ENCODE measurements at places on chromosomes 2 and 18.

DNA sequence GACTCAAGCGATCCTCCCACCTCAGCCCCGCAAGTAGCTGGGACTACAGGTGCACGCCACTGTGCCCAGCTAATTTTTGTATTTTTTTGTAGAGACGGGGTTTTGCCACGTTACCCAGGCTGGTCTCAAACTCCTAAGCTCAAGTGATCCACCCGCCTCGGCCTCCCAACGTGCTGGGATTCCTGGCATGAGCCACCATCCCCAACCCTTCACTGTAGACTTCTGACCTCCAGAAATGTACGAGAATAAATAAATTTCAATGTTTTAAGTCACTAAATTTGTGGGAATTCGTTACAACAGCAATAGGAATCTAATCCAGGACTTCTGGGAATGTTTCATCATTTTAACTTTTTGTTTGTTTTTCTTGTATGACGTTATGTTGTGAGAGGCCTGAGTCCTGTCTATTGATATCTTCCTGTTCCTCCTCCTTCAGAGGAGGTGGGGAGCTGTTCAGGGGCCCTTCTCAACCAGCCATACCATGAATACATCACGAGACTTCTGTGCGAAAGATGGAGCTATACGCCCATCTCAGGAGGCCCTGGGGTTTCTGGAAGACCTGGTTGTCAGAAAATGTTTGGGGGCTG lies 40.0 kb downstream of the TEX44 start:
- no peak for DNase-seq

DNA sequence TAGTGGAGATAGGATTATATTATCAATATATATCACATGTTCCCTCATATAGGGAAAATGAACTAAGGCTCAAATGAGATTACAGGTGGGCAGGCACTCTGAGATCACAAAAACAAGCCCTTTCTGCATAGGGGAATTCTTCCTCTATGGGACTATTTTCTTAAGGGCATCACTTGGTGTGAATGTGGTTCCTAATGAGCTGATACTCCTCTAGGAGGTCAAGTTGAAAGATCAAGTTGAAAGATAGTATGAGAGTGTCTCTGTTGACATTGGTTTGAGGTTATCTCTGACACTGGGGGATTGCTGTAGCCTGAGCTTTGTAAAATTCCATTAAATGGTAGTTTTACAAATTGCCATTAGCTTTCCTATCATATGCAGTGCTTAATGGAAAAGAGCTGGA lies 270.4 kb downstream of the PRKCE start:
- DNase-seq: no peak

GRCh38 chr2:43265001-43265400 lies 38.6 kb upstream of the ZFP36L2 start:
- DNase-seq: no peak

DNA sequence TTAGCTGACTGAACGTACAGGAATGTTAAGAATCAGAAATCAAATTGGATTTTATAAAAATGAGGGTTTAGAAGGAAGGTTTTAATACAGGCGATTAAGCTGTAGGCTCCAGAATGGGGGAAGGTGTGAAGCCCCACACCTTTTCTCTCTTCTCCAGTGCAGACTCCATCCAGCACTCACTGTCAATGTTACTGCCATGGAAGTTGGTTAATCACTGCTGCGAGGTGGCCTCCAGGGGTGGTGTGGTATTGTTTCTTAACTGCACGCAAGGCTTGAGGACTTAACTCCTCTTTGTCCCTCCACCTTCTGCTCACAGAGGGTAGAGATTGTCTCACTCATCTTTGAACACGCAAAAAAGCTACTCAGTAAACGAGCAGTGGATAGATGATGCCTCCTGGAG lies 26.9 kb upstream of the YWHAQ start:
- DNase-seq: no peak

DNA sequence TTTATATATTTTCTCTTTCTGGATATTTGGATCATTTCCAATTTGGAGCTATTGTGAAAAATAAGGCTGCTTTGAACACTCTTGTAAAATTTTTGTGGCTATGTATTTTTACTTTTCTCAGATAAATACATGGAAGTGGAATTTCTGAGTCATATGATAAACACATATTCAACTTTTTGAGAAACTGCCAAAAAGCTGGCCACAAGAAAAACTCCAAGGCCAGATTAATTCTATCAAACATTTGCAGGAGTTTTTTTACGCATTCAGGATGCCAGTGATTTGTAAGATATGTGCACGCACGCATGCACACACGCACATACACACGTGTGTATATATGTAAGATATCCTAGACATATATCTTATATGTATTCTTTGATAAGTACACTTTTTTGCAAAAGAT lies 477.5 kb upstream of the SPHKAP start:
- DNase-seq: peak; percentile 90

DNA sequence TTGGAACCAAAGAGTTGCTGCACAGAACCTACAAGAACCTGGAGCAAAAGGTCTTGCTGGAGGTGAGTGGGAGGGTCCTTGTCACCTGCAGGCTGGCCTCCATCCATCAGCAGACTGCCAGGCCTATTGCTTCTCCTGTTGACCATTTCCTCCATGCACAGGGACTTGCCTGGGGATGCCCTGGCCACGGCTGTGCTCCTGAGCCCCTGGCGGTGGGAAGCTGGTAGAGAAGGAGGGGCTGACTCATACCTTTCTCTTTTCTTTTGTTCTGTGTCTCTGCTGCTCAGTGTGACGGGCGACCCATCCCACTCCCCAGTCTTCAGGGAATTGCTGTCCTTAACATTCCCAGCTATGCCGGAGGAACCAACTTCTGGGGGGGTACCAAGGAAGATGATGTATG lies 102.6 kb downstream of the DGKD start:
- DNase-seq: no peak

- no peak for DNase-seq
Observed at GRCh38 chr2:165528691-165529090, 59.2 kb downstream of the CSRNP3 start.

DNA sequence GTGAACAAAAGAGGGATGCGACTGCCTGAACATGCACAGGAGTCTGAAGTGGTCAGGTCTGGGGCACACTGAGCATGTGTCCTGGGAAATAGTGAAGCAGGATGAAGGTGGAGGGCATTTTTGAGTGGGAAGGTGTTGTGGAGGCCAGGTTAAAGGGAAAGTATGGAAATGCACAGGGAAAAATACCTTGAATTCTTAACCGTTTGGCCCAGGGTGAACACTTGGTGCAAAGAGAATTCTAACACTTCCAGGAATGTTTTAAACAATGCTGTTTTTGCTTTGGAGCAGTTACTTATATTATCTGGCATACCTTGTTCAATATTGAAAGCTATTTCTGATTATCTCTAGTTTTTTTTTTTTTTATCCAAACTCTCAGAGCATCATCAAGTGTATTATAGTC lies 623.5 kb downstream of the DCC start:
- no peak for DNase-seq

DNA sequence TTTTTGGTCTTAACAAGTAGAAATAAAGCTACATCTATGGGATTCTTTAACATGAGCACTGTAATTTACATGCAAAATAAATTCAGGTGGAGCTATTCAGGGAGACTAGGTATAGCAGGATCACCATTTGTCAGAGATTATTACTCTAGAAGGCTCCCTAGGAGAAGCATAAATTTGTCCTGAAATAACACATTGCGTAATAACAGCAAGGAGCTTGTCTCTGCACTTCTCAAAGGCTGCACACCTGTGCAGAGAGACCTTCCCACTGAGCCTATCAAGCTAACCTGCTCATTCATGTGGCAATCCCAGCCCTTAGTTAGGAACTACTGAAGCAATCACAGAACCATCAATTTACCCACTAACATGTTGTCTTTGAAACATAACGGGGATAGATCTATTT lies 437.4 kb upstream of the MC4R start:
- DNase-seq: no peak

DNA sequence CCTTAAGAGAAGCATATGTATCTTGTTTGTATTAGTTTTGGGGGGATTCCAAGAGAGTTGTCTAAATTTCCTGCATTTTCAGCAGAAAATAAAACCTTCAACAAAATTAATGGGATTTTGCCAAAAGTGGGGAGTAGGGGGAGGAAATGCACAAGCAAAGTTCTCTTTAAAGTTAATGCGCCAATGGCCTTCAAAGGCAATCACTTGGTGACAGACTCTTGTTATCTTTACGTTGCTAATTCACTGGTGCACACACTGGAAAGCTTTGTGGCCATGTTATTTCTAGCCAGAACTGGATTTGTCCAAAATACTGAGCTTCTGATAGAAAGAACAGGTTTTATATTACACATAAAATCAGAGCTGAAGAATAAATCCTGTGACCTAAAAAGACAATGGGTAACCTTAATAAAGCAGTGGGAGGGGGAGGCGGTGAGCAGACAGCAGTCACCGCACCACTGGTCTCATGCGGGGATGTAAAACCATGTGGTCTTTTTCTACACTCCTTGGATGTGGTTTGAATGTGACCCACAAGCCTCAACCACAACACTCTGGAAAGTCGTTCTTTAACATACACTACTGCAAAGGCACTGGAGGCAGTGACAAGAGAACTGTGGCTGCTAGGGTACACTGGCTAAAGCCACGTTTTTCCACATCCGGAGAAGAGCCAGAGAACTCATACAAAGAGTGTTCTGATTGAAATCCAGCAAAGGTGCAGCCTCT lies 176.9 kb upstream of the SMAD7 start:
- no peak for DNase-seq

GRCh38 chr18:68448736-68449135 lies 266.2 kb downstream of the TMX3 start:
- DNase-seq: peak; percentile 77

GRCh38 chr2:164784376-164784775 lies 57.2 kb downstream of the COBLL1 start:
- DNase-seq: peak; percentile 84

- no peak for DNase-seq
Observed at GRCh38 chr2:120425014-120425413, 79.1 kb downstream of the INHBB start.

DNA sequence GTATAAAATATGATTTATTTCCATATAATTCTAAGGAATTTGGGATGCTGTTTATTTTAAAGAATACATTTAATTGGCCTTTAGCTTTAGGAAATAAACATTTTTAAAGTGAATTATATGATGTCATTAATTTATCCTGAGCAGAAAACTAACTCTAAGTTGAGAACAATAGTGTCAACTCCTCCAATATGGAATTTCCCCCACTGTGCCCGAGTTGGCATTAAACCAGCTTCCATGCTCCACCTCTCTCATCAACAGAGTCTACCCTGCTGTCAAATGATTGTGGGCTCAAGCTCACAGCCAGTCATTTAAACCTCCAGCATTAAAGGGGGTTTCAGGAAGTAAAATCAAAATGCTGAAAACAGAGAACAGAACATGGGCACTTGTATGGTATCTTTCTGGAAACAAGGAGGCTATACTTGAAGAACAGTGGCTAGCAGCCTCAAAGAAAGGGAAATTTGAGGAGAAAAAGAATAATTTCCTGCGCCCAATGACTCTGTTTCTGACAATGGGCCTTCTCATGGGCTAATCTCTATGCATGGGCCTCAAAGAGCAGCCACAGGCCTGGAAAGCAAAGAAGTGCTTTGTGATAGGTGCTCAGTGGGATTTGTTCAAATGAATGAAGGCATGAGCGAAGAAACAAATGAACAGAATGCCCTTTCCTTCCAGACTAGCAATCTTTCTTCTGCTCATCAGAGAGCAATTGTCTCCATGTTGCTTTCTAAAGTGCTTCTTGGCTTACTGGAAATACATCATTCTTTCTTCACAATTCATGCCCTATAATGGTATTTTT lies 252.8 kb downstream of the MTX2 start:
- no peak for DNase-seq

GRCh38 chr2:46151577-46151976 lies 145.6 kb upstream of the EPAS1 start:
- DNase-seq: peak; percentile 49

DNA sequence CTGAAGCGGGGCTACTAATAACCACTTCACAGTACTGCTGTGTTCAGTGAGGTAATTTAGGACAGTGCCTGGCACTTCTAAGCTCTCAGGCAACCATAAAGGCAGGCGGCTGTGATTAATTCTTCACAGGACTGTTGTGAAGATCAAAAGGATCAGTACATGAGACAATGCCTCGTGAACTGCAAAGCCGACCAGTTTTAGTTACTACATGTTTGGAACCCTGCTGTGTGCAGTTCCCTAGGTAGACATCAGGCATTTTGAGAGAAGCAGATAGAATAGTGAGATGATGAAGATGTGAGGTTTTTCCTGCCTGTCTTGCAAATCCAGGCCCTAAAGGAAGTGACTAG lies 19.1 kb downstream of the EFHD1 start:
- DNase-seq: no peak

- DNase-seq: peak; percentile 66
Observed at GRCh38 chr2:75640621-75641121, 5.9 kb upstream of the MRPL19 start.

GRCh38 chr2:223196331-223196730 lies 144.3 kb downstream of the KCNE4 start:
- DNase-seq: no peak

GRCh38 chr2:226155093-226155875 lies 644.3 kb downstream of the IRS1 start:
- DNase-seq: no peak

DNA sequence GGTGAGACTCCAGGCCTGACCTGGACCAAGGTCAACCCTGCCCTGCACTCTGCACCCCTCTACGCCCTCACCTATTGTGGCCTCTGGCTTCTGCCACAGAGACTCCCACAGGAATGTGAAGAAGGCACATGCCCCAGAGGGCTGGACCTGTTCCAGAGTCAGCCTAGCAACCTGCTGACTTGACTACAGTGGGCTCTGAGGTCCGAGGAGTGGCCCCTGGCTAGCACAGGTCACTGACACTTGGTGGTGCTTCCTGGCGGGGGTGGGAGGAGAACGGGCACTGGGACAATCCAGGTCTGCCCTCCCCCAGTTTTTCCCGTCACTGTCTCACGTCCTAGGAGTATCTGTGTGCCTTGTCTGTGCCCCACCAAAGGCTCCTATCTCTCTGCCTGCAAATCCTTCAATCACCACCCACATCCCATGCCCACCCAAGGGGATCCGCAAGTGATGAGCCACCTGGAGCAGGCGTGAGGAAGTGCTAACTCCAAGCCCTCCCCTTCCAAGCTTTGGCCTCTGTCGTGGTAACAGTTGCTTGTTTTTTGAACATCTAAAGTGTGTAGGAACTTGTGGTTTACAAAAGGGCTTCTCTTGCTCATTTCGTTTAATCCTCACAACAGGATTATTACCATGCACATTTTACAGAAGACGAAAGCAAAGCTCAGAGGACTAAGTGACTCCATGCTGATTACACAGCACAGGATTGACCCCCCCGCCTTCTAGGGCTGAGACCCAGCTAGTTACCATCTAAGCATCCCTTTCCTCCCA lies 86.2 kb downstream of the MCFD2 start:
- peak; percentile 14 for DNase-seq

GRCh38 chr2:28445448-28446258 lies 50.2 kb upstream of the PLB1 start:
- DNase-seq: peak; percentile 98
